Spinal cord (tissue), 10 donors: ENCODE measurements at places on chromosomes 1 and 21.

- no peak for DNase-seq
These were observed 242.2 kb upstream of the DMRTA2 start for GRCh38 chr1:50665413-50665812.

DNA sequence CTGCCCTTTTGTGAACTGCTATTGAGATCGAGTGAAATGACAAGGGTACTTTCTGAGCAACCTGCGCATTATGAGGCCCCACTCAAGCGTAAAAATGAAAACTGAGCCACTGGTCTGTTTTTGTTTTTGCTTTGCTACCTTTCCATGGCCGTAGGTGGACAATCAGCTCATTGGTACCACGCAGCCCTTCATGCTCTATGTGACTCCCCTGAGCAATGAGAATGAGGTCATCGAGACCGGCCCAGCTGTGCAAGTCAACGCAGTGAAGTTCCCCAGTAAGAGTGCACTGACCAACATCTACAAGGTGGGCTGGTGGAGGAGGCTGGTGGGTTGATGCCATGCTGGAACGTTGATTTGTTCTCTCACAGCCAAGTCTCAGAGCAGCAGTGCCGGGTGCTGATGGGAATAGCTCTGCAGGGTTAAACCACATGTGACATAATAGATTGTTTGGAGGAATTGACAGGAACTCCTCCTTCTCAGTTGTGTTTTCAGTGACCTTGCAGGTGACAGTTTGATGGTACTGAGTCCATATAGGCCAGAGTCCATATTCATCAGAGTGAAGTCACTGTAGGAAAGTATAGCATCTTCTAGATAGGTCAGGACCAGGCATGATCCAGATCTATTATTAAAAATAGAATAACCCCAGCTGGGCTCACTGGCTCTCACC lies 170.3 kb downstream of the VPS13D start:
- DNase-seq: no peak

GRCh38 chr21:41877901-41878830 lies 978 bp downstream of the PRDM15 start:
- DNase-seq: no peak

DNA sequence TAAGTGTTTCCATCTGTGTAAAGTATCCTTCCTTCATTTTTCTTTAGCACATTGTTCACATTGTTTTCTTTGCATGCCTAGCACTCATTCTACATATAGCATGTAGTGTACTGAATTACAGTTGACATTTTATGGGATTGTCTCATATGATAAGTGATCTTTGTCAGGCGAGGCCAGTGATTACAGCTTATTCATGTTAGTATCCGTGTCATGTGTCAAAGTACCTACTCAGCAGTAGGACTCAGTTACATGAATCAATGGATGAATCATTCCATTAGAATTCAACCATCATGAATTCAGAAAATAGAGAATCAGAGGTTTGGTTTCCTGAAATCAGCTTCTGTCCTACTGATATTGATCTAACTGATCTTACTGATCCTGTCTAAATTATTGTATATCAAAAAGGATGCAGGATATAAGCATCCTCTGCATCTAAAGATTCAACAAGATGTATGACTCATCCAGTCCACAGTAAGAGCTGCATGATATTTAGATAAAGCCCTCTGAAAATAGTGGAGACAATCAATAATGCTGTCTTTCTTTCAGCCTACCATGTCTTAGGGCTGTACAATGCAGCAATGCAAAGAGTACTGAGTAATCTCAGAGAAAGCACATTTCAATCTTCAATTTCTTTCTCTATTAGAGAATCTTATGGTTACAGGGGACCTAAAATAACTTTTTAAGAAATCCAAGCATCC lies 20.7 kb upstream of the HRNR start:
- DNase-seq: no peak

- DNase-seq: no peak
These were observed 932 bp downstream of the RPF1 start for GRCh38 chr1:84479998-84480397.

GRCh38 chr1:6499296-6499695 lies 7.8 kb upstream of the PLEKHG5 start:
- no peak for DNase-seq

DNA sequence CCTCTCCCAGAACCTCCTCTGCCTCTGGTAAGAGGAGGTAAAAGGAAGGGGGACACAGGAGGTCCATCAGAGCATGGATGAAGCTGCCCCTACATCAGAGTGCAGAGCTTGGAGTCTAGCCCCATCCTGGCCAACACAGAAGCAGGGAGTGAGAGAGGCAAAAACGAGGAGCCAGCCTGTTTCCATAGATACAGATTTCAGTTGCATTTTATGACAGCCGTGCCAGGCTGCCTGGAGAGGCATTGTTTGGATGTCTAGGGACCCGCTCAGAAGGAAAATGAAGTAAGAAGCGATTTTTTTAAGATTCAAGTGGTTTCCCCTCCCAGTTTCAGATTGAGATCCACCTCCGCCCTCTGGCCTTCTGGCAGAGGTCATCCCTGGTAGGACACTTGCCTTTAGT lies 11.5 kb upstream of the GJA8 start:
- peak; percentile 39 for DNase-seq

DNA sequence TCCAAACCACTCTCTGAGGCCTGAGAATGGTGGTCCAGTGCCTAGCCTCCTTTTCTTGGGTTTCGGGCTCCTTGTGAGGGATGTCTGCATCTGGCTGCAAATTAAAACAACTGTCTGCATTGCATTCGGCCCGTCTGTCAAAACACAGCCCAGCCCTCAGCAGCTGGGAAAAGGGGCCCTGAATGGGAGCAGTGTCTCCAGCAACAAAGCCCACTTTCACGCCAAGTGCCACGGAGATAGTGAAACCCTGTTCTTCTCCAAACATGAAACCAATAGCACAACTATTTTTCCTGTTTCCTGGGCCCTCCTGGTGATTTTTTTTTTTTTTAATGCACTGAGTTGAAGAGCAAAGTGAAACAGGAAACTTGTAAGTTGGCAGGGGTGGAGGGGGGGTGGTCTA lies 138.4 kb downstream of the PLXNA2 start:
- no peak for DNase-seq

DNA sequence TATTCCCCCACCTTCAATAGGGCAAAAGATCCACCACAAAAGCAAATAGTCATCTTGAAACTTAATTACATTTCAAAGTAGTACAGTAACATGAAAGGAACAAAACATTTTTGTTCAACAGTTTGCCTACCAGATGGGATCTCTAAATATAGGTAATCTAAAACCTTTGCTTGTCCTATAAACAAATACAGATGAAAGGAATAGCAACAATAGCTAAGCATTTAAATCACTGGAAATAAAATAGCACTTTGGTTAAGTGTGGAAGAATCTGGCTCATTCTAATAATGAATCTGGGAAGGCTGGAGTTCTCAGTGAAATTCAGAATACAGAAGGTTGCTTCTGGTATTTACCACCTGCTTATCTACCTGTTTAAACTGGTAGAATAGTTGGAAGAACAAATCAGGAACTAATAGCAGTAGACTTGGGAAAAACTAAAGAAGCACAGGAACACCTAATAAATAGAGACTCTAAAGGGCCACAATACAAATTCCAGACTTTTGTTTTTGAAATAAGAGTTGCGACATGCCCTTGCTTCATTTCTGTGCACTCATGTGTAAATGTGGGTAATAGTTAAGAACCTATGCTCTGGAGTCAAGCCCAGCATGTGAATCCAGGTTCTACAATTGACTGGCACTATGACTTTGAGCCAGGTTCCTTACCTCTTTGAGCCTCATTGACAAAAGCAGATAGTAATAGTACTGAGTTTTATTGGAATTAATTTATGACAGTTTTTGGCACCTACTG lies 2.3 kb upstream of the LYPLAL1 start:
- no peak for DNase-seq
